Activated T-helper 1 cell treated with anti-CD3 and anti-CD28 coated beads, Interleukin-12 subunit alpha, Interleukin-12 subunit beta, Interleukin-2, Interleukin-4 antibody, amounts not matched to agents 30 ng/mL and 10 ng/mL and 1 ng/mL, durations not matched to agents 14 hours and 24 hours and 36 hours (primary cell): ENCODE measurements at places on chromosomes 3 and 15. TPM values are rescaled to one million over a fixed set of nuclear protein-coding genes. Genes with fewer than 3 reads are reported as not detected.

Gene TMOD2
- 4.1 and 4.5 TPM in 2 replicates for total RNA-seq

Gene SERINC4
- 0.39 and 0.41 TPM in 2 replicates for total RNA-seq

Gene TGM5
- not detected in 2 replicates for total RNA-seq

Gene SLC12A6
- total RNA-seq, result 33.2 and 36.4 TPM in 2 replicates

Gene APOD
- 3.4 and 4.0 TPM in 2 replicates for total RNA-seq

Gene GP5
- total RNA-seq, result 0.27 and 0.31 TPM in 2 replicates

Gene CCR3
- 0.29 TPM in 1 of 2 replicates, not detected in the other for total RNA-seq

Gene LYZL4
- not detected in 2 replicates for total RNA-seq

Gene ZNF385D
- total RNA-seq, result not detected in 2 replicates

Gene TNFAIP8L3
- total RNA-seq, result 0.20 and 0.49 TPM in 2 replicates

Gene IQCH
- 0.88 and 1.2 TPM in 2 replicates for total RNA-seq

Gene TGM4
- not detected in 2 replicates for total RNA-seq

Gene GMNC
- total RNA-seq, result not detected in 2 replicates

Gene VEPH1
- not detected in 2 replicates for total RNA-seq

Gene LOXL1
- total RNA-seq, result 0.34 and 1.3 TPM in 2 replicates

GRCh38 chr3:159852821-159853505, 135.7 kb upstream of the IL12A start:
- no peaks in the 10 kb centered on the region for H3K36me3 ChIP-seq
- no peaks in the 10 kb centered on the region for H3K4me1 ChIP-seq
- no peak overlapping the region for H3K27ac ChIP-seq
- peaks cover 24% of the 10 kb centered on the region for H3K27me3 ChIP-seq
- H3K4me3 ChIP-seq, result no peak overlapping the region
- no peak for DNase-seq

GRCh38 chr15:66766282-66767230, 64.5 kb downstream of the SMAD6 start:
- peaks cover 33% of the 10 kb centered on the region for H3K27me3 ChIP-seq
- H3K27ac ChIP-seq, result no peak overlapping the region

GRCh38 chr3:125375950-125376679, 990 bp upstream of the ZNF148 start:
- H3K27ac ChIP-seq, result peak overlapping the region; percentile 95
- DNase-seq, result no peak
- H3K36me3 ChIP-seq, result peaks cover 7% of the 10 kb centered on the region
- H3K4me1 ChIP-seq, result peaks cover 26% of the 10 kb centered on the region
- no peaks in the 10 kb centered on the region for H3K27me3 ChIP-seq

GRCh38 chr3:197446700-197447056, 109.1 kb downstream of the BDH1 start:
- H3K36me3 ChIP-seq, result no peaks in the 10 kb centered on the region
- no peak overlapping the region for H3K4me3 ChIP-seq
- peaks cover 12% of the 10 kb centered on the region for H3K4me1 ChIP-seq
- H3K27ac ChIP-seq, result no peak overlapping the region
- peaks cover 11% of the 10 kb centered on the region for H3K27me3 ChIP-seq
- no peak for DNase-seq

- peaks cover 47% of the 10 kb centered on the region for H3K36me3 ChIP-seq
- no peak overlapping the region for H3K4me3 ChIP-seq
- peaks cover 90% of the 10 kb centered on the region for H3K4me1 ChIP-seq
- H3K27ac ChIP-seq, result peak overlapping the region; percentile 54
Observed at GRCh38 chr15:101210466-101210865, 41.4 kb downstream of the CHSY1 start.

DNA sequence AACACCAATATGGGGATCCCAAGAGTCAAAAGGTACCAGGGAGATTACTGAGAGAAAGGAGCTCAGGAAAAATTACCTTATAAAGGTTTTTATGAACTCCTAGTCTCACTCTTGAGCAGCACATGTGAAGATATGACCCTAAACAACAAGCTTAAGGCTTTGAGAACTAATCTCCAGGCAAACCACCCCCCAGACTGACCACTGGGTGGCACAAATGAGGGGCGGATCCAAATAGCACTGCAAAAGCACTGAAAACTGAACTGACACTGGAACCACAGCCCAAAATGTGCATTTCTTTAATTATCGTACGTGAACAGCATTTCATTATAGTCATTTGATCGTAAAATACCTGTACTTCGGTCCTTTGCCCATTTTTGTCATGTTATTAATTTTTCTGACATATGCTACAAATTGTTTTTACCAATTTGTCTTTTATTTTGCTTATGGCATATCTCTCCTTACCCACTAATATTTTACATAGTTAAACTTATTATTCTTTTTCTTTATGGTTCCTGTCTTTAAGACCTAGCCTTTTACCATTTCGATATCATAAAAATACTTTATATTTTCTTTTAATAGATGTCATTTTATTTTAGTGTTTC, 31.5 kb upstream of the TFDP2 start:
- no peak overlapping the region for H3K4me3 ChIP-seq
- no peaks in the 10 kb centered on the region for H3K27me3 ChIP-seq
- no peak overlapping the region for H3K27ac ChIP-seq
- H3K4me1 ChIP-seq, result no peaks in the 10 kb centered on the region

DNA sequence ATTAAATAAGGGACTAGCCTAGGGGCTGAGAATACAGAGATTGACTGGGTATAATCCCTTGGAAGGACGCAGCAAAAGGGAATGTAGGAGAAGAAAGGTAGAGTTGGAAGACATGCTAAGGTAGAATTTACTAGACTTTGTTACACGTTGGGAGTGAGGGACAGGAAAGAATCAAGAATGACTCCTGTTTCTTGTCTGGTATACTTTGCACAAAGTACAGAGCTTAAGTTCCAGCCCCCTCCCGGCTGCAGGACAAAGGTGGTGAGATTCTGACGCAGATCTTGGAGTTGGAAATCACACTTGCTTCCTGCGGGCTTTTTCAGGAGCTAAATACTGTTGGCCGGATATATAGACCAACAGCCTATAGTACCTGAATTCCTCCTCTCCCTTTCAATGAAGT, 895 bp downstream of the HYKK start:
- peaks cover 9% of the 10 kb centered on the region for H3K27me3 ChIP-seq
- H3K4me3 ChIP-seq, result peak overlapping the region; percentile 85
- DNase-seq, result no peak

DNA sequence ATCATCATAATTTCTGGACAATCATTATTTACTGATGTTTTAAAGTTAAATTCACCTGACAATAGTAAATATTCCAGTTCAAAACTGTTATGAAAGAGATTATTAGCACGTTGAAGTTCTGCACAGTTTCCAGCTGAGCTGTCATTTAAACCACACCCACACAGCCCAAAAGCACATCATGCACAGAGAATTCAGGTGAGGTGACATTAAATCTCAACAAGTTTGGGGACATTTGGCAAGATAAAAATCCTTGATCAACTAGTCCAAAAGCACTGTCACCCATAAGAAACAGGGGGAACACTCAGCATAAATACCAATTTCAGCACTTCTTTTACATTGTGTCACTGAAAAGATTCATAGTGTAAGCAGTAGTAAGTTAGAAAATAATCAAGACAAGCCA, 6.9 kb downstream of the NCEH1 start:
- no peaks in the 10 kb centered on the region for H3K36me3 ChIP-seq
- H3K4me1 ChIP-seq, result peaks cover 11% of the 10 kb centered on the region
- H3K27me3 ChIP-seq, result peaks cover 2% of the 10 kb centered on the region
- no peak for DNase-seq

DNA sequence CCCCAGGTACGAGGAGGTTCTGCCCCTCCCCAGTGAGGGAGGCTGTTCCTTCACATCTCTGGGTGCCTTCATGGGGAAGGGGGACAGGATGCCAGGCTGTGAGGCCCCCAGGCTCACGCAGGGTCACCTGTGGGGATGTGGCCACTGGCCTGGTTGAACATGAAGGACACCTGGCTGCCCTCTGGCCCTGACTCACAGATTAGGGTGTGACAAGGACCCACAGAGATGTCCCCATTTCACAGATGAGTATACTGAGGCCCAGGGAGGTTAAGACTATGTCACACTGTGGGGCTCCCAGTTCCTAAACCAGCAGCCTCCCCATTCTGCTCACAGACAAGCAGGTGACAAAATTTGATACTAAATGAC, 42.4 kb downstream of the PCSK6 start:
- no peaks in the 10 kb centered on the region for H3K36me3 ChIP-seq
- DNase-seq, result no peak
- H3K4me3 ChIP-seq, result no peak overlapping the region

DNA sequence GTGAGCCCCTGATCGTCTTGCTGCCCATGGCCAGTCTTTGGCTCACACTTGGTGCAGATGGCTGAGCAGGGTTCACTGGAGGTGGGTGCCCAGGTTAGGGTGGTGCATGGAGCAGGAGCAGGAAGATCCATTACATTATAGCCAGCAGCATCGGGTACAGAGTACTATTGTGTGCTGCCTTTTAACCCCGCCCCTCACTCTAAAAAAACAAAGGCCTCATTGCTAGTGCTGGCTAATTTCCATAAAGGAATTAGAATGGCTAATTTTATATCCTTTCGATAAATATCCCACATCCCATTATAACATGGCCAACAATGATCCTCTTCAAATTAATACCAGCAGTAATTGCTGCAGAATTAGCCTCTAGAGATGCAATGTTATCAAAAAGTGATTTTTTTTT, 45.8 kb upstream of the PPP4R2 start:
- H3K36me3 ChIP-seq, result no peaks in the 10 kb centered on the region
- no peak overlapping the region for H3K4me3 ChIP-seq
- no peak overlapping the region for H3K27ac ChIP-seq
- H3K4me1 ChIP-seq, result peaks cover 11% of the 10 kb centered on the region

DNA sequence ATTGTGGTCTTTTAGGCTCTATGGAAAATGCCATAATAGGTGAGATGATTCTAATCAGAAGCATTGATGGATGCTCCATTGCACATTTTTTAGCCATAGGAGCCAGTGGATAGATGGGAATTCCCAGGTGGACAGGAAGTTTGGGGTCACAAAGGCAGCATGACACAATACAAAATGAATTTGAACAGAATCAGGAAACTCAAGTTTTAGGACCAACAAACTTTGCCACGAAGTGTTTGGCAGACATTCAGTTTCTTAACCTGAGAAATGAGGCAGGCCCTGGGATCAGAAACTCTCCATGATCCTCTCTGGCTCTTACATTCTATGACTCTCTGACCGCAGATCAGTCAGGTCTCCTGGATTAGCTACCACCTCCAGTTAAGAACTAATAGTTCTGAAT, 275.4 kb downstream of the TIGIT start:
- H3K27ac ChIP-seq, result no peak overlapping the region
- H3K4me1 ChIP-seq, result no peaks in the 10 kb centered on the region
- no peaks in the 10 kb centered on the region for H3K27me3 ChIP-seq
- no peak overlapping the region for H3K4me3 ChIP-seq

GRCh38 chr3:187942658-187943241, 197.5 kb upstream of the BCL6 start:
- H3K36me3 ChIP-seq, result peaks cover 2% of the 10 kb centered on the region
- H3K4me3 ChIP-seq, result no peak overlapping the region
- no peaks in the 10 kb centered on the region for H3K4me1 ChIP-seq
- H3K27me3 ChIP-seq, result peaks cover 18% of the 10 kb centered on the region
- H3K27ac ChIP-seq, result no peak overlapping the region
- DNase-seq, result no peak

- H3K36me3 ChIP-seq, result no peaks in the 10 kb centered on the region
- no peak overlapping the region for H3K4me3 ChIP-seq
- peaks cover 11% of the 10 kb centered on the region for H3K4me1 ChIP-seq
- H3K27me3 ChIP-seq, result peaks cover 9% of the 10 kb centered on the region
- DNase-seq, result peak; percentile 57
Observed at GRCh38 chr3:69410301-69410700, 24.4 kb upstream of the FRMD4B start.

DNA sequence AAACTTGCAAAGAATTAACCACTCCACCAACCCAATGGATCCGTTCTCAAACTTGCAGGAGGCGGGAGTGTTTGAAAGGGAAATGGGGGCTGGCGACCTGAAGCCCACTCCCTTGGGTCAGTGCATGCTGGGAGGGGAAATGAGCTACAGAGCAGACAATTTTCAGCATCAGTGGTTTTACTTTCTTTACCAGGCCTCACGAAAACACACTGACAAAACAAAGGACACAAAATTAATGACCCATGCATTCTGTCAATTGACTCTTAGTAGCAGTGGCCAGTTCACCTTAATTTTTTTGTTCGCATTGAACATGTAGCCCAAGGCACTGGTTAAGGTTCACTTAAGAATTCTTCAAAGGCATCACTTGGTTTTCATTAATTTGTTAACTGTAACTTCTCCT, 413.5 kb downstream of the MECOM start:
- no peak overlapping the region for H3K27ac ChIP-seq
- H3K4me1 ChIP-seq, result no peaks in the 10 kb centered on the region
- H3K4me3 ChIP-seq, result no peak overlapping the region
- H3K36me3 ChIP-seq, result no peaks in the 10 kb centered on the region
- H3K27me3 ChIP-seq, result peaks cover 4% of the 10 kb centered on the region
- DNase-seq, result no peak

GRCh38 chr15:49085696-49086459, 39.6 kb upstream of the SECISBP2L start:
- H3K27ac ChIP-seq, result no peak overlapping the region
- DNase-seq, result no peak
- no peak overlapping the region for H3K4me3 ChIP-seq
- no peaks in the 10 kb centered on the region for H3K36me3 ChIP-seq
- no peaks in the 10 kb centered on the region for H3K4me1 ChIP-seq

DNA sequence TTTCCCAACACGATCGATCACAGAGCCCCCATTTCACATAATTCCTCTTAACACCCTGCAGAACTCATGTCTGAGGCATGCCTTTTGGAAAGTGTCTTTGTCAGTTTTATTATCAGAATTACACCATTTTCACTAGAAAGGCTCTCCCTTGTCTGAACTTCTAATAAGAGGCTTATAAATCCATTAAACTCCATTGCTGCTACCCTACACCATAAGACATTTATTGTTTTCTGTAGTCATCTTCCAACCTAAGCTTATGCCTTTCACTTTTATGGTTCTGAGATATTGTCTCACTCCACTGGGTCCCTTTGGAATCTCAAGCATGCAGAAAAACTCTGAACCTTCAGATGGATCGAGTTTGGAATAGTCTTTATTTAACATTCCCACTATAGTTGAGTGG, 50.2 kb upstream of the TPM1 start:
- DNase-seq, result no peak
- no peak overlapping the region for H3K27ac ChIP-seq
- peaks cover 8% of the 10 kb centered on the region for H3K27me3 ChIP-seq
- H3K36me3 ChIP-seq, result no peaks in the 10 kb centered on the region
- H3K4me1 ChIP-seq, result no peaks in the 10 kb centered on the region

GRCh38 chr15:77001966-77002365, 7.0 kb downstream of the PSTPIP1 start:
- H3K27me3 ChIP-seq, result no peaks in the 10 kb centered on the region
- H3K4me1 ChIP-seq, result peaks cover 97% of the 10 kb centered on the region
- peak overlapping the region; percentile 80 for H3K4me3 ChIP-seq

GRCh38 chr3:42500909-42501308, 1.5 kb upstream of the VIPR1 start:
- H3K27ac ChIP-seq, result no peak overlapping the region
- H3K36me3 ChIP-seq, result no peaks in the 10 kb centered on the region
- H3K27me3 ChIP-seq, result peaks cover 36% of the 10 kb centered on the region
- DNase-seq, result no peak
